ENCODE measurements at places on chromosomes 7 and 10.

GRCh38 chr7:129828078-129828762 is 124.5 kb downstream of the UBE2H start:
- DNase-seq = no peak

GRCh38 chr7:107644309-107644974 is 16.2 kb upstream of the SLC26A4 start:
- DNase-seq = no peak

- DNase-seq = no peak
Measured at GRCh38 chr10:99770408-99771045, 11.9 kb upstream of the ABCC2 start.

DNA sequence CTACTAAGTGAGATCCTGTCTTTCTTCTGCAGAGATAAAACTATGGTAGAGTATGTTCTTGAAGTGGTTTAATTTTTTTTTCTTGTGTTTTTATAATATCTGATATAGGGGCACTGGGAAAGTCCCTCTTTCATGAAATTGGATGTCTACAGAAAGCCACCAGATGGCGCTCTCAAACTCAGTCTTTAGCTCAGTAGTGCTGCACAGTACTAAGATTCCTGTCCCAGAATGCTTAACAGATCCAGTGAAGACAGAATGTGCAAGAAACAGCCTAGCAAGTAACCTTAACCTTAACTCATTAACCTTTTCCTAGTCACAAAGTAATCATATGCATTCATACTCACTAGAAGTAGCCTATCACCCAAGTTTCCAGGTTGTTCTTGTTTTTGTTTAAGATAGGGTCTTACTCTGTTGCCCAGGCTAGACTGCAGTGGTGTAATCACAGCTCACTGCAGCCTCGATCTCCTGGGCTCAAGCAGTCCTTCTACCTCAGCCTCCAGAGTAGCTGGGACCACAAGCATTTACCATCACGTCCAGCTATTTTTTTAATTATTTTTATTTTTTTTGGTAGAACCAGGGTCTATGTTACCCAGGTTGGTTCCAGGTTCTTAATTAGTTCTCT is 56.7 kb downstream of the IDE start:
- peak; percentile 81 for DNase-seq

- DNase-seq = no peak
Measured at GRCh38 chr7:29877196-29877595, 70.9 kb downstream of the WIPF3 start.

- DNase-seq = peak; percentile 49
Measured at GRCh38 chr7:95434557-95435421, at the start of gene PON2. Gene PON2, minus strand, starts transcription at chr7:95435028. Its CDS starts 77 bp downstream, at chr7:95434951.

DNA sequence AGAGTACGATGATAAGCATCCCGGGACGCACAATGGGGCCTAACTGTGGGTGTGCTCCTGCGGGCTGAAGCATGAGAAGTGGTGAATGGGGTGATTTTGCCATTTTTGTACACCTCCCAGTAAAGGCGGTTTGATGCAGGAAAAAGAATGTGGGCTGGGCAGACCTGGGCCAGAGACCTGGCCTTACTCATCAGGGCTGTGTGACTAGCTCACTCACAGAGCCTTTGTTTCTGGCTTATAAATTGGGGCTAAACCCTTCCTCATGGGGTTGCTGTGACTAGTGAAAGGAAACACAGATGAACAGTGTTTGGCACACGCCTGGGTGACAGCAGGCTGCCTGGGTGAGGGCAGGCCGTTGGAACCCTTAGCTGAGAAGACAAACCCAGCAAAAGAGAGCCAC is 18.0 kb downstream of the RRP12 start:
- peak; percentile 1 for DNase-seq

GRCh38 chr10:103612462-103613365 is 119.2 kb downstream of the NEURL1 start:
- DNase-seq = no peak

DNA sequence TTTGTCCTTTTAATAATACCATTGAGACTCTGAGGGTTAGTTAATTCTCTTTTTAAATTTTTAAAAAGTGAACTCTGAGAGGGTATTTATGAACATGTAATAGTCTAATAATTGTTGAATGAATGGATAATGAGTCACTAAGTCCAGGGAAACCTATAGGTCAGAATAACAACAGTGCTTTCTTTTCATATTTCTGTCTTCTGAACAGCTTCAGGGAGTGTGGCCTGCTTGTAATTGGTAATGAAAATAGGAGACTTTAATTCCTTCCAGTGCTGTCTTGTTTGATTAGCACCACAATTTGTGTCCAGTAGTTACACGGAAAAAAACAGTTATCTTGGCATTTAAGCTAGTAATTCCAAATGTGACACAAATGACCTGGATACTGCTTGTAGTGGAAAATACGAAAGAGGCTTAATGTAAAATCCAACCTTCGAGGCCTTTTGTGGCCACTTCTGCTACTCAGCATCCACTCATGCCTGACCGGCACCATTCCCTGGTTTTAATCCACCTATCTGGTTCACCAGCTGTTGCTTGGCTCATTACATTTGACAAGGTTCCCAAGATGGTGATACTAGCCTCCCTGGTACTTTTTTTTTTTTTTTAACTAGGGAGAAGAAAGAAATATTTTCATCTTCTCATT is 149.3 kb upstream of the IMMP2L start:
- no peak for DNase-seq

DNA sequence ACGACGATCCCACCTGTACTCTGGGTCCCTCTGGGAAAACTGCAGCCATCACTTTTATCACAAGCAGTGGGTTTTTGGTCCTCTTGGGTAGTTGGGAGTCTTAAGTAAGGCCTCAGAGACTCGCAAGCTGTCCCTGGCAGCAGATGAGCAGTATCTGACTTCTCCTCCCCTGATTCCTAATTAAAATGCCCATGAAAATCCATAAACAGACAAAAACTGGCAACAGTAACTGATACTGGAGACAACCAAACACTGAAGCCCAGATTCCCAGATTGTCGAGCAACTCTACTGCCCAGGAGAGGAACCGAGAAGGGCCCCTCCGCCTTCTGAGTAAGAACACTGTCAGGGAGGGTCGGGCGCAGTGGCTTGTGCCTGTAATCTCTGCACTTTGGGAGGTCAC is 333.8 kb downstream of the CALN1 start:
- DNase-seq = no peak

- no peak for DNase-seq
Measured at GRCh38 chr10:99013885-99014284, 221.8 kb downstream of the HPSE2 start.

GRCh38 chr7:30321882-30322192 is 37.4 kb downstream of the ZNRF2 start:
- peak; percentile 46 for DNase-seq

DNA sequence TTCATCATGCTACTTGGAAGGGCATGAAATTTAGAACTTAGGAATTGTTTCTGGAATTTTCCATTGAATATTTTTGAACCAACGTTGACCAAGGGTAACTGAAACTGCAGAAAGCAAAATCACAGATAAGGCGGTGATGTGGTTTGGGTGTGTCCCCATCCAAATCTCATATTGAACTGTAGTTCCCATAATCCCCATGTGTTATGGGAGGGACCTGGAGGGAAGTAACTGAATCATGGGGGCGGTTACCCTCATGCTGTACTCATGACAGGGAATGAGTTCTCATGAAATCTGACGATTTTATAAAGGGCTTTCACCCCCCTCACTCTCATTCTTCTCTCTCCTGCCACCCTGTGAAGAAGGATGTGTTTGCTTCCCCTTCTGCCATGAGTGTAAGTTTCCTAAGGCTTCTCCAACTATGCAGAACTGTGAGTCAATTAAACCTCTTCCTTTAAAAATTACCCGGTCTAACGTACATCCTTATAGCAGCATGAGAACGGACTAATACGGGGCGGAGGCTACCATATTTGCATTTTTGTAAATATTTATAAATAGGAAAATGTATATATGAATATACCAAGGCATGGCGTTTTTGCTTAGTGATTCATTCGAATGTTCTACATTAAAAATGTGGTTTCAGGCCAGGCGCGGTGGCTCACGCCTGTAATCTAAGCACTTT is 12.4 kb downstream of the NMT2 start:
- DNase-seq = no peak

GRCh38 chr7:8433477-8434289 is at the start of gene NXPH1:
Gene NXPH1, plus strand, starts transcription at chr7:8433609.
- DNase-seq = no peak

DNA sequence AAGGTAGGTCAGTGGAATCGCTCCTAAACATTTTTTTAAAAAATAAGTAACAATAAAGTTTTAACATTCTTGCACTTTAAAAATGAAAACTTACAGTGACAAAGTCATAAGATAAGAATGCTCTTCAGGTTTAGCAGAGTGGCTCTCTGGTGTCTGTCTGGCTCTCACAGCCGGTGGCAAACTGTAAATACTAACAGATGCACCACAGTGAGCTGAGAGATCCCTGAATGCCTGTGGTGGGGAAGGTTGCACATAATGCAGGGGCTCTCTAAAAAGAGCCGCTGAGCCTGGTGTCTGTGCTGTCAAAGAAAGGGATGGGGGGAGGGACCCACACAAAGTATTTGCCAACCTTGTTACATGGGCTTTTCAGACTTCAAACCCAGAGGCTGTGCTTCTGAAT is 498.3 kb downstream of the CCSER2 start:
- no peak for DNase-seq

- no peak for DNase-seq
Measured at GRCh38 chr7:16708980-16709379, 44.6 kb upstream of the TSPAN13 start.

- DNase-seq = no peak
Measured at GRCh38 chr10:123890756-123891143, 857 bp downstream of the CPXM2 start.

DNA sequence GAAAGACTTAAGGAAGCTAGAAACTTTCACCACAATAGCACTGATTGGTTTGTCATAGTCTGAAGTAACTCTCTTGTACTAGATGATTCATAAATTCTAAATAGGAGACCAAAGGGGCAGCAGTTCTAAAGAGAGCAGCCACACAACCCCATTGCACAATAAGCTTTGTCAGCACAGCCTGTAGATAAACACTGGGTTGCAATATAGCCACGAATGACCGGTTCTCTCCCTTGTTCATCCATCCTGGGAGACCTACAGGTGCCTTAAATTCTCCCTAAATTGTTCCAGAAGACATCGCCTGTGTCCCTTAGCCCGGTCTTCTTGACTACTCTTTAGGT is 167.0 kb downstream of the SNX13 start:
- no peak for DNase-seq

GRCh38 chr7:128381161-128381821 is 19.8 kb upstream of the PRRT4 start:
- DNase-seq = peak; percentile 21

DNA sequence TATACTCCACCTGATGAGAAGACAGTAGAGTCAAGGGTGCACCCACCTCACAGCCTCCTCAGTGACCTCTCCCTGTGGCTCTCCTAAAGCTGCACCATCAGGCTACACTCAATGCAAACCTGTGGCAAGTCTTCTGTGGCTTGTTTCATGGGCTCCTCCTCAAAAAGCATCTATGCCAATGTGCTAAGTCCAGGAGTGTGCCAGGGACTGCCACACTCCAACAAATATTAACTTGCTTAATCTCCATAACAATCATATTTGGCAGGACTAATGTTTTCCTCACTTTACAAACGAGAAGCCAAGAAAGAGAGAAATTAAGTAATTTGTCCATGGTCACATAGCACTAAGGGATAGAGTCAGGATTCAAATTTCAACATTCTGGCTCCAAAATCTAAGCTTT is 11.9 kb downstream of the NRAP start:
- no peak for DNase-seq

GRCh38 chr10:34236931-34237330 is 578.2 kb downstream of the PARD3 start:
- no peak for DNase-seq

- no peak for DNase-seq
Measured at GRCh38 chr7:3495530-3495929, 194.5 kb downstream of the SDK1 start.

- DNase-seq = no peak
Measured at GRCh38 chr7:102983602-102984001, 70.8 kb downstream of the LRRC17 start.

DNA sequence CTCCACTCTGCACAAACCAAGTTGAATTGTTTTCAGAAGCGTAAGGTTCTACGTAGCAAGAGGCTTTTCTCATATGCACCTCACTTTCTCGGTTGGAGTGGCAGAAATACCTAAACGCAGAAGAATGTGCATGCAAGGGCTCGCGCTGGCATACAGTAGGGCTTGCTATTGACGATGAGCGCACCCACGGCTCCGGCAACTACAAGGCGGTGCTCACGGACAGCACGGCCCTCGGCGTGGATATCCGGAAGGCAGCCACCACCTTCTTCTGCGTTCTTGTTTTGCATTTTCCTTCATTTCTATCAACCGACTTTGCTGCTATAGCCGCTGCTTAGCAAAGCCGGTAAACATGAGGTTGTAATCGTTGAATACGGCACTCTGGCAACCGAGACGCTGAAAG is 51.1 kb upstream of the UBE3C start:
- DNase-seq = no peak

- no peak for DNase-seq
Measured at GRCh38 chr7:38694326-38694725, 63.2 kb upstream of the AMPH start.

- no peak for DNase-seq
Measured at GRCh38 chr7:107025449-107026103, 18.9 kb upstream of the PRKAR2B start.
